ENCODE measurements at places on chromosomes 2 and 18.

DNA sequence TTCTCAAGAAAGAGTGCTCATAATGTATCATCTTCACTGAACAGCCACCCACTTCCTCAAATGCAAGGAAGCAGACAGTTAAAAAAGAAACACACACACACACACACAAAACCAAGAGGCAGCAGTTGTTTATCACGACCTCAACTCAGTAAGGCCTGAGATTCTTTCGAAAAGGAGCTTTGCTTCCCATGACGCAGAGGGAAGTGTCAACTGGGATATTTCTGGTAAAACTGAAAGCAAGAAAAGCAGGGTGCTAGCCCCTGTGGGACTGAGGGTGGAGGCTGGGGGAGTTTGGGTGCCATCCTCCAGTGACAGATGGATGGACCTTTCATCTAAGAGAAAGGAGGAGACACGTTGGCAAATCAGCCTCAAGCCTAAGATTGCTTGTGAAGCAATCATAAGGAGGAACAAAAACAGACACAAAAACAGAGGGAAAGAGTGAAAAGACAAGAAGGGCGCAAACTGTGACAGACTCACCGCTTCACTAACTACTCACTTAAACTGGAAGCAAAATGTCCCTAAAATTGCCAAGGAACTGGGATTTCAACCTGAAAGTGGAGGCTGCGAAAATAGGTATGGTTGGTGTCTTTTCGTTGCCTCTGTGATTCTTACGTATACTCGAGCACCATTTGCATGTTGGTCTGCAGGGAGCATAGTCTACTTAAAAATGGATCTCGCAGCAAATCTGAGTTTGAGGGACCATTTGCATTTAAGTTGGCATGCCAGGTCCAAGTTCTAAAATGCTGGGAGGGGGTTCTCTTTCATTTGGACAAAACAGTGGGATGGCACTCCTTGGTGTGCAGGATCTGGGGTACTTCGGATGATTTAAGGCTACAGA is at the start of gene ARHGAP25:
Gene ARHGAP25 (plus strand): TSS at position 124 of the 838 bp plus-strand sequence. CDS start 389 bp downstream, at position 513.
- DNase-seq, result no peak

DNA sequence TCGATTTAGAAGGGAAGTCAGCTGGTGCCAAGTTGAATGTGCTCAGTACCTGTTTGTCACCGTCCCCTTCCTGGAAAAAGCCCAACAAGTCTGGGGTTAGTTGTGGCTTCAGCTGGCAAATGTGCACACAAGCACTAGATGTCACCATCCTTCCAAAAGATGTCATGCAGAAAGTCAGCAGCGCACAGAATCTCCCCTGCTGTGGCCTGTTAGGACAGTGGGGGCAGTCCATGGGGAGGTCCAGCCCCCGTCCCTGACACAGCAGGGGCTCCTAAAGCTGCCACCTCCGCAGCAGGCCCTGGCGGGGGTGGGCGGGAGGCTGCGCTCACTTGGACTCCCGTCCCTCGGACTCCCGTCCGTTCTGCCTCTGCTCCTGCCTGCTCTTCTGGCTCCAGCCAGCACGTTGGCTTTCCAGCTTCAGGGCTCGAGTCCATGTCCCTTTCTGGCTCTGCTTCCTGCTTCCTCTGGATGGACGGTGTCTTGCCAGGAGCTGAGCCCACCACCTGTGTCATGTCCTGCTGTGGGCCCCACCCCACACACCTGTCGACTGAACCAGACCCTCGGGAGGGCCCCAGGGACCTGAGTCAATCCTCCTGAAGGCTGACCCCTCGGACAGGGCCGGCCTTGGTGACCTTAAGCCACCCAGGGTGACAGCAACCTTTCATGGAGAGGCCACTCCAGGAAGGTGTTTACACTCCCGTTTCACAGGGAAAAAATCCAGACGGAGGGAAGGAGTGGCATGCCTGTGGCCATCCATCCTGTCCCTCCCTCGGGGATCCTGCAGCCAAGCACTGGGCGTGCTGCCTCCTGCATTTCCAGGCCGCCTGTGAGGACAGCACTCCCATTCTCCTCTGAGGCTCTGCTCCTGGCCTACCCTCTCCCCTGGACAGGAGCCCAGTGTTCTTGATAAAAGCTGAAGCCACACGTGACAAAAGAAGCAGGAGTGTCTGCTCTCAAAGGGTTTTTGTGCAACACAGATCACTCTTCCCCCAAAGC is 8.5 kb downstream of the RAB17 start:
- DNase-seq, result no peak

GRCh38 chr2:136582628-136583205 is 182.6 kb upstream of the THSD7B start:
- DNase-seq, result no peak

DNA sequence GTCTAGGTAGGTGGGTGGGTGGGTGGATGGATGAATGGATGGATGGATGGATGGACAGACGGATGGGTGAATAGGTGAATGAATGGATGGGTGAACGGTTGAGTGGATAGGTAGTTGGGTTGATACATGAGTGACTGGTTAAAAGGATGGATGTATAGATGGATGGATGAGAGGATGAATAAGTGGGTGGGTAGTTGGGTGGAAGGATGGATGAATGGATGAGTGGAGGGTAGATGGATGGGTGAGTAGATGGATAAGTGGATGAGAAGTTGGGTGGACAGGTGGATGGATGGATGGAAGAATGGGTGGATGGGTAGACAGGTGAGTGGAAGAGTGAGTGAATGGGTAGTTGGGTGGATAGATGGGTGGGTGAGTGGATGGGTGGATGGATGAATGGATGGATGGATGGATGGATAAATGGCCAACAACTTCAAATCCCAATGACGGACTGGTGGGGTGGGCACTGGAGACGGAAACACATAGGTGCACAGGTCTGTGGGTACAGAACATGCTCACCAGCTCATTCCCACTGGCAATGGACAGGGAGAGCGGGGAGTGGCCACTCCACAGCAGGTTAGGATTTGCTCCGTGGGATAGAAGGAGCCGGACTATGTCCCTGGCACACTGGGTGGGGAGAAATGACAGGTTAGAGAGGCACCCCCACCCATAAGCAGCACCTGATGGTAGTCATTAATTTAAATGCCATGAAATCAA is 48.8 kb downstream of the ANKMY1 start:
- DNase-seq, result no peak

GRCh38 chr2:30465171-30465545 is 18.1 kb downstream of the LCLAT1 start:
- DNase-seq, result no peak

DNA sequence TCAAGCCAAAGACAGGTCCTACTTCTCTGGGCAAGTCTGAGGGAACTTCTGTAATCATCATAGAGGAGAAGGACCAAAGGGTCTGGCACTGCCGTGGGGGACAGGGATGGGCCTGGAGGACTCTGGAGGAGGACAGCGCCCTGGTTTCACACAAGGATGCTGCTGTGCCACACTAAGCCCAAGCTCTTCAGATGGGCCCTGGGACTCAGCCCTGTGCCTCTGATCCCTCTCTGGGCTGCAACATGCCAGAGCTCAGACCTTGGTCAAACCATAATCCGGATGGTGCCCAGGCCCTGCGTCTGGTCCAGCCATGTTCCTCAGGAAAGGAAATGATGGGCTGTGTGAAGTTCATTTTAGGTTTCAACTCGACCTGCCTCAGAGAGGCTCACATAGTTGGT is 222.0 kb upstream of the COPS8 start:
- DNase-seq, result no peak

Measured in stimulated activated CD8-positive, alpha-beta memory T cell treated with anti-CD3 and anti-CD28 coated beads, Interleukin-2, amount 100 ng/mL, for 1 hour (primary cell).